AG04450 (cell line): ENCODE measurements at places on chromosomes 5 and 9. TPM values are rescaled to one million over a fixed set of nuclear protein-coding genes. Genes with fewer than 3 reads are reported as not detected.
A peak's percentile ranks its signal among the peaks of the same experiment; 100 is the strongest.

The C9orf50 gene
- polyA plus RNA-seq = 0.26 and 0.30 TPM in 2 replicates

The WDR38 gene
- not detected in 2 replicates for polyA plus RNA-seq

The LRRC19 gene
- not detected in 2 replicates for polyA plus RNA-seq

The TLE1 gene
- 42.8 and 44.0 TPM in 2 replicates for polyA plus RNA-seq

GRCh38 chr5:133635051-133635450, 22.7 kb upstream of the FSTL4 start:
- no peak for DNase-seq

The PALM2AKAP2 gene
- 4.6 and 5.0 TPM in 2 replicates for polyA plus RNA-seq

GRCh38 chr9:95561913-95562312, 45.1 kb upstream of the PTCH1 start:
- no peak for DNase-seq

GRCh38 chr5:14980698-14981097, 109.1 kb upstream of the ANKH start:
- DNase-seq = no peak

The FRMD3 gene
- 0.09 and 0.10 TPM in 2 replicates for polyA plus RNA-seq

The CACFD1 gene
- 9.2 and 10.3 TPM in 2 replicates for polyA plus RNA-seq

The SLC4A9 gene
- not detected in 2 replicates for polyA plus RNA-seq

The HK3 gene
- polyA plus RNA-seq = not detected in 2 replicates

- DNase-seq = no peak
These were observed 40.1 kb upstream of the KIAA1958 start for GRCh38 chr9:112446526-112446925.

The TPM2 gene
- 1,535 and 1,633 TPM in 2 replicates for polyA plus RNA-seq

DNA sequence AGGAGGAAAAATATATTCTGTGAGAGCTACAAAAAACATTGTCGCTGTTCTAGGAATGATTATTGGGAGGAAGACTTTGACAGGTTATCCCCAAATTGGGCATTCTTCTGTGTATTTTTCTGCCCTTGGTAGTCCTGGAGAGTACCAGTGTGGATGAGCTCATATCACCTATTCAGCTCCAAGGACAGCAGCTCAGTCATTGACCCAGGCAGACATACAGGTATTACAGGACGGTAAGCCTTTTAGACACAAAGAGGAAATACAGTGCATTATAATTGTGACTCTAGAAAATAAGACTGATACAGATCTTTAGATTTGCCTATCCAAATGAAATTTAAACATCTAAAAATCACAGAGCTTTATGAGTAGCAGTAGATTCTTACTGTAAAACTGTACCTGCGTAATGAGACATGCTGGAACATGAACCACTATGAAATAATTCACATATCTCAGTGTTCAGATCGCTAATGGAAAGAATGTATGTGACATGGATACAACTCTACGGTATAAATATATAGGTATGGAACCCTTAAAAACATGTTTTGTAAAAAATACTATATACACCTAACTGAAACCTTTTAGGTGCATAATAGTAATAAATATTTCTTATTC, 56.0 kb downstream of the PLK2 start:
- no peak for DNase-seq

The PCSK5 gene
- polyA plus RNA-seq = 1.4 and 1.6 TPM in 2 replicates

DNA sequence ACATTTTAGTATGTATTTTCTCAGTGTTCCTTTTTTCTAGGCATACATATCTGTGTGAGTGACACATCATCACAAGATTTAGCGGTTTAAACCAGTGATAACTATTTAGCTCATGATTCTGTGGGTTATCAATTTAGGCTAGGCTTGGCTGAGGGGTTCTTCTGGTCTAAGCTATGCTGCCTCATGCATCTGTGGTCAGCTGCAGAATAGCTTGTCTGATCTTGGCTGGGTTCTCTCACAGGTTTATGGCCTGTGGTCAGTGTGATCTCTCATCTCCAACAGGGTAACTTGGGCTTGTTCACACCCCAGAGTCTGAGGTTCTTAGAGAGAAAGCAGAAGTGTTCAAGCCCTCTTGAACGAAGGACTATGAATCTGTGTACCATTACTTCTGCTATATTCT, 363.3 kb downstream of the KDM4C start:
- DNase-seq = no peak

- DNase-seq = no peak
These were observed 95.6 kb downstream of the RFK start for GRCh38 chr9:76298521-76299144.

GRCh38 chr9:33175649-33176325, 8.7 kb upstream of the B4GALT1 start:
- no peak for DNase-seq

- no peak for DNase-seq
These were observed 176.3 kb upstream of the PTGER4 start for GRCh38 chr5:40503439-40503838.

The FAM78A gene
- 0.26 and 0.40 TPM in 2 replicates for polyA plus RNA-seq

DNA sequence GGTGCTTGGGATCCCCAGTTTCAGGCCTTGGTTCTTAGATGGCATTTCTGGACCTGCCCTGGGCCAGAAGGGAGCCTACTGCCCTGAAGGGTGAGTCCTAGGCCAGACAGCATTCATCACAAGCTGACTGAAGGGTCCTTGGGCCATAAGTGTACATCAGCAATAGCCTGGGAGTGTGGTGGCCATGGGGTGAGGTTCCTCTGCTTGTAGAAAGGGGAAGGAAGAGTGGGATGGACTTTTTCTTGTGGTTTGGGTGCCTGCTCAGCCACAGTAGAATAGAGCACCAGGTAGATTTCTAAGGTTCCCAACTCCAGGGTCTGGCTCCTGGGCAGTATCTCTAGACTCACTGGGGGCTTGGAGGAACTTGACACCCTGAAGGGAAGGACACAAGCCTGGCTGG, 95.2 kb upstream of the PHF24 start:
- no peak for DNase-seq

DNA sequence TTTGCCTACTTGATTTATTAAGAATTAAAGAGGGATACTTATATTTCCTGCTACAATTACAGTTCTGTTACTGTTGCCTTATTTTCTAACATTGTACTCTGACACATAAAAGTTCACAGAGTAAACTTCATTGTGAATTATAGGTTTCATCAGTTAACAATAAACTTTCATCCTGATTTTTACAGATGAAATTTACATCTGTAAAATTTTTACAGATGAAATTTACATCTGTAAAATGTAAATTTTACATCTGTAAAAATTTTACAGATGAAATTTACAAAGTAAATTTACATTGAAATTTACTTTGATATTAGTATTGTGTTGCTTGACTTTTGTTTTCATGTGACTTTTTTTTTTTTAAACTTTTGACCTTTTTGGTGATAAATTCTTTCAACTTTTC, 9.3 kb downstream of the ZBTB43 start:
- no peak for DNase-seq

The PCDHGA6 gene
- polyA plus RNA-seq = 4.7 and 4.8 TPM in 2 replicates

DNA sequence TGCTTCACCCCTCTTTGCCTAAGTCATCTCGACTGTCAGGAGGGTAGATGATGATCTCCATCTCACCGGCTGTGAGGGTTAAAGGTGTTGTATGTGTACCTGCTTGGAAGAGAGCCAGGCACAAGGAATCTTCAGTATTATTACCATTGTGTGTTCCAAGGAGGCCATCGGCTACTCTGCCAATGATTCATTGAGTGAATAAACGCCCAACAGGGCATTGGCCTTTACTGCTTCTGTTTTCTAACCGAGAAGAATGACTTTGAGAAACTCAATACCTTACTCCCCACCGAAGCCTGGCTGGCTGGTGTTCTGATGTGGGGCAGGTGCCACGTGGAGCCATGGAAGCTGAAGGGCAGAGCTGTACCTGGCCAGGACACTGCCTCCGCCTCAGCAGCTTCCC, 228.8 kb downstream of the SNX18 start:
- DNase-seq = no peak

The PCDHA11 gene
- polyA plus RNA-seq = not detected in 2 replicates

DNA sequence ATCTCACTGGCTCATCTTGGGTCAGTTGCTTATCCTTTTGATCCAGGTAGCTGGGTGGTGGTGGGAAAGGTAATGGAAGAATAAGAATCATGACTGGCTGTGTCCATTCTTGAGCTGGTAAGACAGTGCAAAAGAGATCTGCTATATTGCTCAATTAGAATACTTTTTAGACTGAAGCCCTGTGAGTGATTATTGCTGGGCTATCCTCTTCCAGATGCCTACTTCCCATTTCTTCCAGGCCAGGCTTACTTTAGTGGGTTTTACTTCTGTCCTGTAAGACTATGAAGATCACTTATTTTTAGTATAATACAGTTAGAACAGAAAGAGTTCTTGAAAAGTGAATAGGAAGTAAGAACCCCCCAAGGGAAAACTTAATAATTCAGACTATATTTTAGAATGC, 7.2 kb downstream of the MARCHF6 start:
- DNase-seq = no peak

DNA sequence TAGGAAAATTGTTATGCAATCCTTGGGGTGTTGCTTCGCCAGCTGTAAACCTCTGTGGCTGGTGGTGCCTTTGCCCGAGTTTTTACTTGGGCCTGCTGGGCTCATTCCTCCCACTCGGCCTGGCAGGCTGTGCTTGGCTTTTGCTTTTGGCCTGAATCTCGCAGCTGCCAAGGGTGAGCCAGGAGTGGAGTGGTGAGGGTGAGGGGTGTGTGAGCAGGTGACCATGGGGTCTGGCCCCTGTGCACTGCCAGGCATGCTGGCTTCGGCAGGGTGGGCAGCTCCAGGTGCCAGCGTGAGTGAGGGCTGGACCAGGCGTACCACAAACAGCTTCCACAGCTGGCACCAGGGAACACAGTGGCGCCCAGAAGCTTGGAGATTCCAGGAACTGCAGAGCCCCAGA, 12.6 kb upstream of the DHFR start:
- DNase-seq = no peak

GRCh38 chr5:117761186-117761585, 1186.6 kb upstream of the SEMA6A start:
- DNase-seq = no peak

GRCh38 chr9:37931592-37931991, 27.7 kb upstream of the SLC25A51 start:
- DNase-seq = no peak

GRCh38 chr9:121013911-121014310, 36.2 kb downstream of the C5 start:
- no peak for DNase-seq

The GABRA6 gene
- polyA plus RNA-seq = not detected in 2 replicates

GRCh38 chr9:34603610-34604231, 8.2 kb downstream of the RPP25L start:
- DNase-seq = peak; percentile 29

DNA sequence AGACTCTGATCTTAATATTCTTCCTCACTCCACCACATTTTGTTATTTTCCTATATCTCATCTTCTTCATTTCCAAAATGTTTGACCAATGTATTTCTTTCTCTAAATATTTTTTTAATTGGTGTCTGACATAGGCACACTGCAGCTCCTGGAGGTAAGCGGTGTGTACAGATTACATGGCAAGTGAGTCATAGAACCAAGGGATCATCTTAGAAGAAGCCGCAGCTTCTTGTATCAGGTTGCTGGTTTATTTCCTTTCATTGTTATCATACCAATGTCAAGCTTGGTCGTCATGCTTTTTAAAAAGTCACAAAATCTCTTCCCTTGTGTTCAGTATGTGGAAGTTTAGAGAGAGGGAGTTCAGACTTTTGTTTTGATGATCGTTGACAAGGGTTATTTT, 526.1 kb upstream of the CDH18 start:
- no peak for DNase-seq

The PCAT7 gene
- not detected in 2 replicates for polyA plus RNA-seq

The PLAC8L1 gene
- 0.15 TPM in 1 of 2 replicates, not detected in the other for polyA plus RNA-seq

DNA sequence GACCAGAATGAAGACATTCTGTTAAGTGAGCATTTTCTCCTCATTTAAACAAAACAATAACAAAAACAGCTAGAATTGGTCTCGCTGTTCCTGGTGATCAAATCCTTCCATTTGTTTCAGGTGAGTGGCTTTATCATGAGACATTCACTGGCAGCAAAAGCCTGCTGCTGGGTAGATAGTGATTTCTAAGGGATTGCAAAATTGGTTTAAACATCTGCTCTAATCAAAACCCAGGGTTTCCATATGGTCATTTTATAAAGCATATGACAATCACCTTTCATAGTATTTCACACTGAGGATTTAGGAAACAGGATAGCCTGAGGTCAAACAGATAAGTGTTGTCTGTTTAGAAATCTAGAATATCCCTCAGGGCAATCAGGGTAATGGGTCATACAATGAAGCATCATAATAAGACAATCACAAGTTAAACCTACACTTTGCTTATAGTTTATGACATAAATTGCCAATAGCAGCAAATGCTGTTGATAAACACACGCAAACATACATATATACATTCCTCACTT, 769.6 kb upstream of the C9orf72 start:
- no peak for DNase-seq

The GDA gene
- not detected in 2 replicates for polyA plus RNA-seq

The LMX1B gene
- not detected in 2 replicates for polyA plus RNA-seq

GRCh38 chr9:34035656-34036055, 13.0 kb downstream of the UBAP2 start:
- no peak for DNase-seq

DNA sequence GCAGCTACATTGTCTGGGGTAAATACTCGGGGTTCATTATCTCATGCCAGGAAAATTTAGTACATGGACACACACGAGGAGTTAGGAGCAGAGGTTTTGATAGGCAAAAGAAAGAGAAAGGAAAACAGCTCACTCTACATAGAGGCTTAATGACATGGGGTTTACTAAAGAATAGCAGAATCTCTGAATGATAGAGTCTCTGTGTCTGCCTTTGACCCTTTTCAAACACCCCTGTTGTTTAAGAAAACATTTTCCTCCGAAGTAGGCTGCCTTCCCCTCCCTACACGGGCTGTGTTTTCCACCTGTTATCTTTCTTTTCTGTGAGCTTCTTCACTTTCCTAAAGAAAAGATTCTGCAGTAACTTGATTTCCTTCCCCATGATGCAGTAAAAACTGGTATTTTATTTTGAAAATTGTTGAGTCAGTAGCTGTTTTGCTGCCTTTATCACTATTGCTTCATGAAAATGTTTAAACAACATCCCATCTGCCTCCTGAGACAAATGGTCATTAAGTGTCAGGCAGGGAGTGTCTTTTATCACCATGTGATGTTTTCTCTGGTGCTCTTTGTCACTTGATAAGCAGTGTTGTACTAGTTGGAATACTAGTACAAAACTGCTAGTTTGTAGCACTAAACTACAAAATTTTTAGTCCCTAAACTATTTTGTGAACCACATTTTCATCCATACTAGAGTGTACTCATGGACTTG, 76.6 kb downstream of the PPIC start:
- no peak for DNase-seq
